ENCODE measurements at places on chromosomes 5 and 9. TPM values are rescaled to one million over a fixed set of nuclear protein-coding genes. Genes with fewer than 3 reads are reported as not detected.

DNA sequence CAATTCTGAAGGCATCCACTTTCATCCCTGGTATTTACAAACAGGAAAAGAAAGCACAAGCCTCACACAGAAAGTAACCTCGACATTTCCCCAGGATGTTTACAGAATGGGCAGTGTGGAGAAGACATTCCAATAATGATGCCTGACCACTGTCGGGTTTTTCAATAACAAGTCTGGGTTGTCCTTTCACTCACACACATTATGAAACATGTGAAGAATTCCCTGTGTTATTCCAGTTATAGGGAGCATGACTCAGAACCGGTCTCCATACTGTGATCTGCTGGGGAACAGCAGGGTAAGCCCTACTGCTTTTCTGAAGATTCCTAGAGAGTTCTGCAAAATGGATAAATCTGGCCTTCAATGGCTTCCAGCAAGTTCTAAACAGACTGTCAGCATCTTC, 155.3 kb downstream of the ADAMTS12 start:
- DNase-seq = no peak

DNA sequence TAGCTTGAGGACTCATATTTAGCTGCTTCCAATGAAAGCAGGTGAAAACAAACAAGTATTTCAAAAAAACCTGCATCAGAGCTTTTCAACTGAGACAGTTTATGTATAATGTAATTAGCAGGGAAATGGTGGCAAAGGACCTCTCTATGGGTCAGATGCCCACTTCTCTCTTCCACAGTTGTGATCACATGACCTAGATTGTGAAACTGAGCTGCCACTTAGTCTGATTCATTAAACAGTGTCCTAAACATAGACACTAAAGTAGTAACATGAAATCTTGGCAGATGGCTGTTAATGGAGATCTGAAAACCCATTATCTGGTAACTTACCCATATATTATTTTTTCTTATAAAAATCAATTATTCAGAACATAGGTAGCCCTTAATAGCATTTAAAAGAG, 663.6 kb upstream of the RIOK2 start:
- DNase-seq = no peak

GRCh38 chr9:134205672-134206310, 41.4 kb upstream of the RNU6ATAC start:
- peak; percentile 50 for DNase-seq

The TRIM36 gene
- total RNA-seq = 0.10 TPM

- peak; percentile 8 for DNase-seq
Observed at GRCh38 chr9:110088099-110088498, 119.9 kb downstream of the C9orf152 start.

- no peak for DNase-seq
Observed at GRCh38 chr5:109916481-109917153, 226.9 kb downstream of the MAN2A1 start.

- DNase-seq = no peak
Observed at GRCh38 chr5:62578540-62578939, at the start of gene LRRC70. TSS of gene LRRC70 (plus strand) at chr5:62578819. CDS start at chr5:62579439, 620 bp downstream.

GRCh38 chr5:170638051-170638450, 134.2 kb downstream of the KCNIP1 start:
- DNase-seq = no peak

DNA sequence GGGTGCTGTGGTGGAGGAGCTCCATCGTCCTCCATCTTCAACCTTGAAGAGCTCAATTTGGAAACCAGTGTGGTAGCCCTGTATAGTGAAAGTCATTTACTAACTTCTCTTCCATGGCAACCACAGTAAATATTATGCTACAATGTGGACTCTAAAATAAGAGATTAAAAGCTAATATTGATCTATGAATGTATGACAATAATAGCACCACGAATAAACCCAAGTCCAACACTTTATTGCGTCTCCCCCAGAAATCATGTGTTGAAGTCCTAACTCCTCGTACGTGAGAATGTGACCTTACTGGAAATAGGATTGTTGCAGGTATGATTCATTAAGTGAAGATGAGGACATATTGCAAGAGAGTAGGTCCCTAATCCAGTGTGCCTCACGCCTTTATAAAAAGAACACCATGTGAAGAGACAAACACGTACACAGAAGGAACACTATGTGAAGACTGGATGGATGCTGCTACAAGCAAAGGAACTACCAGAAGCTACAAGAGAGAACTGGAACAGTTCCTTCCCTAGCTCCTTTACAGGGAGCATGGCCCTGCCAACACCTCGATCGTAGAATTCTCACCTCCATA, 276.2 kb downstream of the PDE4D start:
- DNase-seq = no peak

The DNAJA1 gene
- total RNA-seq = 152 TPM

DNA sequence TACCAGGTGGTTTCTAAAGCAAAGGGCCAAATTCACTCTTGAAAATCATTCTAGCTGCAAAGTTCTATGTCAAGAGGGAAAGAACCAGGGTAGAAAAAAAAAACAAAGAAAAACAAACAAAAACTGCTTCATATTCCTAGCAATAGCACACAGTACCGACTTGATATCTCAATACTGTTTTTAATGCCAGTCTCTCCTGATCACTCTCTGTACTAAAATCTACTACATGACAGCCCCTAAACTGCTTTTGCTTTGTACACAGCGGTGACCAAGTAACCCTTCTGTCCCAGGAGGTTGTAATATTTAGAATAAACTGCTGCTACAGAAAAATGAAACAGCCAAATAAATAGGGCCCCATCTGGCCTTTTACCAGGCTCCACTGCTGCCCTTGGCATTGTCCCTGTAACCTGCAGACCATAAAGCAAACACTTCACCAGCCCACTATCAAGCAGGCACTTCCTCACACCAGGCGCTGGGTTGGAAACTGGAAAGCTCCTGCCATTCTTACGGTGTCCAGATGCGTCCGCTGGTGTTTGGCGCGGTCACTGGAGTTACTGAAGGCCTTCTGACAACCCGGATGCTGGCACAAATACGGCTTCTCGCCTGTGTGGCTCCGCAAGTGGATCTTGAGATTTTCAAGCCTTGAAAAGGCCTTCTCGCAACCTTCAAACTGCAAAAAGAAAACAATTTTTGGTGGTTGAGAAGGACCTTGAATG, 363.2 kb downstream of the GLIS3 start:
- DNase-seq = no peak

The LRRC19 gene
- not detected for total RNA-seq

The ADAMTS12 gene
- 8.1 TPM for total RNA-seq

The INSL4 gene
- not detected for total RNA-seq

The CCDC192 gene
- not detected for total RNA-seq

The SLC6A7 gene
- not detected for total RNA-seq

DNA sequence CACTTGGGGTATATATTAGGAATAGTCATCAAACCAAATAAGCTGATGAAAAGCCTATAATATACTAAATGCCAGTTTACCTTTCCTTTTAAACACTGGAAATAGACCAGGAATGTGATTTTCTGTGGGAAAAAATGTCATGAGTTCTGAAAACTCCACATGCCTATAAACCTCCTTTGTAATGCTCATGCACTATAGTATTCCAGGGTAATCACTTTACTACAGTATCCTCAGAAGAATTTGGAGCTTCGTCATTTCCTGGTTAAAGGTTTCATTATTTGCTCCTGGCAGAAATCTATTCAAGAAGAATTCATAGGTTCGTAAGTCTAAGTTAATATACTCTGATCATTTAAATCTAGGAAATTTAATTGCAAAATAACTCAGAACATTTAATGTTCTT, 1076.7 kb upstream of the DMAC1 start:
- DNase-seq = no peak

The OR13C3 gene
- not detected for total RNA-seq

- DNase-seq = no peak
Observed at GRCh38 chr5:22554475-22554874, 298.7 kb downstream of the CDH12 start.

The TMEM215 gene
- not detected for total RNA-seq

DNA sequence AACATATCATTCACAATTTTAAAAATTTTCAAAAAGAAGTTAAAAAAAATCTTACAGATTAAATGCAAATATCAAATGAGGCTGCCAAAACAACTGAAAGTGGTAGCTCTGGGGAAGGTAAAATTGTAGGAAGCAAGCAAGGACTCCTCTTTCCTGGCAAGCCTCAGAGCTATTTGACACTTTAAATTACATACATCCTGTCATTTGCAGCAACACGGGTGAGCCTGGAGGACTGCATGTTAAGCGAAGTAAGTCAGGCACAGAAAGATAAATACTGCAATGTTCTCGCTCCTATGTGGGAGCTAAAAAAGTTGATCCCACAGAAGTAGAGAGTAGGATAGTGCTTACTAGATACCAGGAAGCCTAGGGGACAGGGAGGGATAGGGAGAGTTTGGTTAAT, 58.0 kb downstream of the LPAR1 start:
- DNase-seq = no peak

- DNase-seq = peak; percentile 99
Observed at GRCh38 chr5:122078116-122079110, at the start of gene LOX. TSS of gene LOX (minus strand) at chr5:122078259. CDS start at chr5:122077985, 274 bp downstream.

- no peak for DNase-seq
Observed at GRCh38 chr9:10048994-10049393, 563.8 kb downstream of the PTPRD start.

GRCh38 chr9:135786146-135786690, 84.2 kb downstream of the KCNT1 start:
- DNase-seq = no peak

- DNase-seq = peak; percentile 50
Observed at GRCh38 chr9:37801287-37801850, 772 bp downstream of the DCAF10 start.

The C9 gene
- not detected for total RNA-seq

- DNase-seq = no peak
Observed at GRCh38 chr9:2939368-2939767, 95.5 kb upstream of the PUM3 start.

GRCh38 chr5:122181863-122182262, 52.5 kb downstream of the ZNF474 start:
- DNase-seq = no peak

DNA sequence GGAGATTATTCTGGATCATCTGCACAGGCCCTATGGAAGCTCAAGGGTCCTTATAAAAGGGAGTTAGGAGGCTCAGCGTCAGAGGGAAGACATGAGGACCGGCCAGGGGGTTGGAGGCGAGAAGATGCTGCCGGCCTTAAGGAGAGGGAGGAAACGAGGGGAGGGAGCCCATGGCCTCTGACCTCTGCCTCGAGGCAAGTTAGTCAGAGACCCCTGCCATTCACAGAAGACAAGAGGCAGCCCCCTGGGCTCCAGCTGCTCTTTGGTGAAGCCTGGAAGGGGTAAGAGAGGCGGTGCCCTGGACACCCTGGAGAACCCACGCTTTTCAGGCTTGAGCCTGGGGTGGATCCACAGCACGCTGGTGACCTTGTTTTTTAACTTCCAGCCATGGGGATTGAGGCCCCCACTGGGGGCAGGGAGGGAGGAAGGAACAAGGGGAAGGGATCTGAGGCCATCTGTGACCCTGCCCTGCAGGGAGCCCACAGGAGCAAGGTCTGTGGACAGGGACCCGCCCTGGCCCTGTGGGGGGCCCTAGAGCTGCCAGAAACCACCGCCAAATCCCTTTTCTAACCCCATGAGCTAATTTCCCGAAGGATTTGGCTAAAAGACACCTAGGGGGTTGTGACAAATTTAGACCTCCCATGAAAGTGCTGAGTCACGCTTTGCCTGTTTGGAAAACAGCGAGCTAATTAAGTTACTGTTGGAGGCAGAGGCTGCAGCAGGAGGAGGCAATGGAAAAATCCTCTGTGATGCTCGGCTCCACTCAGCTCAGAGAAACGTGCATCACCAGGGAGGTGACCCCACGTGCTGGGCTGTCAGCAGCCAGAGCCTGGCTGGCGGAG, 49.7 kb downstream of the OLFM1 start:
- DNase-seq = peak; percentile 87

DNA sequence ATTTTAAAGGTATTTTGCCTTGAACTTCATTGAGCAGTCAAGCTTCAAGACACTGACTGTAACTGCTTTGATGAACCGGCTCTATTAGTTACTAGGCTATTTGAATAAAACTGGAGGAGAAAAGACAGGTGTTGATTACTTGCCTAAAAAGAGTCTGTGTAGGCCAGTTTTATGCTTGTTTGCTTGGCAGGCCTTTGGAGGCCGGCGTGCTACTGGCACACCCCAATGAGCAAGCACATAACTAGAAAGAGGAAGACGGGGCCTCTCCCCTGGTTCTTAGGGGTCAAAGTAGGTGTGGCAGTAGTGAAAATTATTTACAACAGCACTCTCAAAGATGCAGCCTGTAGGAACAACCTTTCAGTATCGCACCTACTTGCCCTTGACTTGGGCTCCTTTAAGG, 2.1 kb upstream of the ZFR start:
- no peak for DNase-seq

DNA sequence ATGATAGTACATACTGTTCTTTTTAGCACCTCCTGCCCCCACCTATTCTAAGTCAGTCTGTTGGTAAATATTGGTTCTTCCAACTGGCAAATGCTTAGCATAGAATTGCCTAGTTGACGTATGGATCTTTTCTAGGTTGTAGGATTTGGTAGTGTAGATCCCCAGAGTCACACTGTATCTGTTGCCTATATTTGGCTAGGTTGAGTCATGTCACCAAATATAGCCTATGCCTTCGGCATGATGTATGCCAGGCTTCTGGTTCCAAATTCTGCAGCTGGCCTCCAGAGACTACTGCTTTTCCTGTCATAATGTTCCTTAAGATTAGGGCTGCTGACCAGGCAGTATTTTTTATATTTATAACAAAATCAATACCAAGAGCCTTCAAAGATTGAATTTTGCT, 38.2 kb downstream of the CPEB4 start:
- peak; percentile 56 for DNase-seq

GRCh38 chr5:152813526-152813925, 408.4 kb upstream of the NMUR2 start:
- DNase-seq = no peak

DNA sequence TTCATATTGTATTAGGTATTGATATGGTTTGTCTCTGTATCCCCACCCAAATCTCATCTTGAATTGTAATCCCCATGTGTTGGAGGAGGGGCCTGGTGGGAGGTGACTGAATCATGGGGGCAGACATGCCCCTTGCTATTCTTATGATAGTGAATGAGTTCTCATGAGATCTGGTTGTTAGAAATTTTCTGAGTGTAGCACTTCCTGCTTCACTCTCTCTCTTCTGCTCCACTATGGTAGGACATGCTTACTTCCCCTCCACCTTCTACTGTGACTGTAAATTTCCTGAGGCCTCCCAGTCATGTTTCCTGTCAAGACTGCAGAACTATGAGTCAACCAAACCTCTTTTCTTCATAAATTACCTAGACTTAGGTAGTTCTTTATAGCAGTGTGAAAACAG, 187.4 kb upstream of the SLC24A2 start:
- no peak for DNase-seq

GRCh38 chr9:70413799-70414775, at the start of gene KLF9:
TSS of gene KLF9 (minus strand) at chr9:70414657. CDS start at chr9:70413363, 1,294 bp downstream.
- peak; percentile 85 for DNase-seq

- no peak for DNase-seq
Observed at GRCh38 chr9:98888801-98889421, 54.8 kb upstream of the COL15A1 start.

- DNase-seq = no peak
Observed at GRCh38 chr5:175710326-175710725, 52.5 kb downstream of the HRH2 start.

GRCh38 chr5:127254729-127255284, 35.8 kb upstream of the MEGF10 start:
- peak; percentile 23 for DNase-seq

Measured in MG63 (cell line).